NCI-H69 (cell line): ENCODE measurements at places on chromosomes 7 and 10.

GRCh38 chr10:116055252-116055916, 217.6 kb downstream of the GFRA1 start:
- no peak for DNase-seq

DNA sequence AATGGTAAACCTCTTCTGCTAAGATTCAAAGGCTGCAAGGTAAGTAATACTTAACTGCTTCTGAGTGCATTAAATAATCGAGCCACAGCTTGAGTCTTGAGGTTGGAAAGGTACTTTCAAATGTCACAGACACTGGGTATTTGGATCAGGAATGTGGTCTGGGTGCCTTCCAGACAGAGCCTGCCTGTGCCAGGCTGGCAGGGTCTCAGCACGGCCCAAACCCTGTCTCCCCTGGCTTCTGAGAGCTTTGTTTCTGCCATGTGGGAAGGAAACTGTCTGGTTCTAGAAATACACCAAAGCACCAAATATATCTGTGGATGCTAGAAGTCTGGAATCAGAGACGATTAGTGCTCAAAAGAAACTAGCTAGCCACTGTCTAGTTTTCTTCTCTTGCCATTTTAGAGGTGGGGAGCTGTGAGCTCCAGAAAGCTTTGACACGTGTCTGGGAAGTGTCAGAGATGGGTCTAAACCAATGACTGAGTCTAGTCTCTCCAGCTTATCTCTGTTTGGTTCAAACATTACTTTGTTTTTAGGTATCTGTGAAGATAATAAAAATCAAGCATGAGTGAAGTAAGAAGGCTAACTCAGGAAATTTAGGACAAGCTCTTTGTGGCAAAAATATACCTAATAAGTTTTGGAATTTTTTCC, 162.8 kb downstream of the CYP26A1 start:
- DNase-seq, result no peak

DNA sequence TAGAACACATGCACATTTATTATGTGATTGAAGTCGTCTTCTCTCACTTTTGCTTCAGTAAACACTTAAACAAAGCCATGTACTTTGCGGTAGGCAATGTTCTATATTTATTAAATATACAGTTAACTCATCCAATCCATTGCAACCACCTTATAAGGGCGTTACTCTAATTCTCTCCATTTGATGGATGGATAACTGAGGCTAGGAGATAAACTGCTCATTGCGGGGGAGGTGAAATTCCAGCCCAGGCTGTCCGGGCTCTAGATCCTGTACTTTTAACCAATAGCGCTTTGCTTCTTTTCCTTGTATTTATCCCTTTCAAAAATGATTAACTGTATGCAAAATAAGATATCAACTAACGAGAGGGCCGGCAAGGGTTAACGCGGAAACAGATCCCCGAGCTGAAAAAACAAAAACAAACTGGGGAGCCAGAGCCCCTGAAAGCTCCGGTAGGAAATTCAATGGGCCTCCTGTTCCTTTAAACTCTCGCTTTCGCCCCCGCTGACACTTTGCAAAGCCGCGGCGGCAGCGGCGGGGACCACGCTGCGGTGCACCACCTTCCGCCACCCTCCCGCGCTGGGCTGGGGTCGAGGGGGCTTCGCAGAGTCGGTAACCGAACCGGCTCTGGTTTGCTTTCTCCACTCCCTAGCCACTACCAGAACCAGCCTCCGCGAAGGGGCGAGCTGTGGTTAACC, 1.0 kb upstream of the PLXDC2 start:
- DNase-seq, result peak; percentile 8

GRCh38 chr7:20244334-20245120, 27.3 kb upstream of the MACC1 start:
- no peak for DNase-seq

DNA sequence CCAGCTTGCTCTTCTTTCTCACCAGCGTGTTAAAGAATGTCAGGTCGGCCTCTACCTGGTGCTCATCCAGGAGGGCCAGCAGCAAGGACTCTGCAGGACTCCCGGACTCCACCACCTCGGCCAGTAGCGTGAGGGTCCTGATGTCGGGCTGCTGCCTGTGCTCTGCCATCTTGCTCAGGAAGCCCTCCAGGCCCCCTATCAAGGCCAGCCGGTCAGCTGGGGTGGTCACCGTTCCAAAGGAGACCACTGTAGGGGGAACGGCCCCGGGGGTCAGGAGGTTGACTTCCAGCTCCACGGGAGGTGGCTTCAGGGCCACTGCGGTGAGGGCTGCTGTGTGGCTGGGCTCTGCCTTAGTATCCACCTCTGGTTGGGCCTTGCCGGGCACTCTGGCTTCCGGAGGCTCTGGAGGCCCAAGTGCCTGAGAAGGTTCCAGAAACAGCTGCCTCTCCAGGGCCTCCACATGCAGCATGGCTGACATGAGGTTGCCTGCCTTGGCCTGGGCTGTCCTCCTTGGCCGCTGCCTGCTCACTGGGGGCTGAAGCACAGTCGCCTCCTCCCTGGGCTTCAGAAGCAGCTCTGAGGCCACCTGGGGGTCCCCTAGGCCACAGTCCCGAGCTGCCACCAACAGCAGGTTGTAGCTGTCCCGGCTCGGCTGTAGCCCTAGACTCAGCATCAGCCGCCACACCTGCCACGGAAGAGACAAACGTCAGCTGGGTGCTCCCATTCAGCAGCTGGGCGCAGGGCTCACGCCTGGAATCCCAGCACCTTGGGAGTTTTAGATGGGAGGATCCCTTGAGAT, 13.5 kb downstream of the PTCD1 start:
- DNase-seq, result no peak

GRCh38 chr7:6350433-6351058, 78.1 kb upstream of the CYTH3 start:
- no peak for DNase-seq

- DNase-seq, result peak; percentile 70
These were observed 339.0 kb downstream of the RNLS start for GRCh38 chr10:88243836-88244730.

DNA sequence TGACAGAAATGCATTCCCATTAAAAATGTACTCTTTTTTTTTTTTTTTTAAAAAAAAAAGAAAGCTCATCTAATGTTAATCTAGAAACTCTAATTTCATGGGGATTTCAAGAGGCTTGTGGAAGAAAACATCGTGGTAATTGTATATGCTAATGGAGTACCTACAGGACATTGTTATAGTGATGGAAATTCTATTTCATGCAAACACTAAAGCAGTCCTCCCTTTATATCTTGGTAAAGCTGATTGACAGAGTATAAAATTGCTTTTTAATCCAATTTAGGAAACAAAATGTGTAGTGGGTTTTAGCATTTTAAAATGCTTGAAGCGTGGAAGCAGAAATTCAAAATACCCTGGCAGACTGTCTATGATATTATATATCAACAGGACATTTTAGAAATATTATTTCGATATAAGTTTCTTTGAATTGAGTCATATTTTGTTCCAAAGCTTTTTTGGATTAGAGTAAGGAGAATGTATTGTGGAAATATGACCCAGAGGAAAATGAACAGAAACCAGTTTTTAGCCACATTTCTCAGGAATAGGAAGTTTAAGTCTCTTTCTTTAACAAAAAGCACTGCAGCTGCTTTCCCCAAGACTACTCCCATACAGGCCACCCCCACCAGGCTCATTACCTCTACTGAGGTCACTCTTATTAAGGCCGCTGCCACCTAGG, 121.9 kb downstream of the WNT2 start:
- DNase-seq, result no peak

GRCh38 chr10:101121654-101122031, 9.5 kb upstream of the TLX1 start:
- DNase-seq, result no peak

GRCh38 chr7:44320141-44320540, 5.3 kb downstream of the CAMK2B start:
- no peak for DNase-seq

DNA sequence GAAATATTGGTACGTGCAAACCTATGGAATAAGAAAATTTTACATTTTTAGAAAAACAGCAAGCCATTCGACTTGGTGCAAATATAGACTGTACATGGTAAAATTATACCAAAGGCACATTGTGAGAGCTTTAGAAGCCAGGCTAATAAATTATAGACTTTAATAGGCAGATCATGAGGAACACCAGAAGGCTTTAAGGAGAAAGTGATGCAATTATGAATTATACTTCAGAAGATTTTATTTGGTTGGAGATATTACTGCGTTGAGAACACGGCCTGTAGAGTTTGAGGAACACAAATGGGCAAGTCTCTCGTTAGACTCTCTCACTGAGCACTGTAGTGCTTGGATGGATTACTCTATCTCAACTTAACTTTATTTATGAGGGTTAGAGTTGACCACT, 141.7 kb downstream of the MACC1 start:
- no peak for DNase-seq

DNA sequence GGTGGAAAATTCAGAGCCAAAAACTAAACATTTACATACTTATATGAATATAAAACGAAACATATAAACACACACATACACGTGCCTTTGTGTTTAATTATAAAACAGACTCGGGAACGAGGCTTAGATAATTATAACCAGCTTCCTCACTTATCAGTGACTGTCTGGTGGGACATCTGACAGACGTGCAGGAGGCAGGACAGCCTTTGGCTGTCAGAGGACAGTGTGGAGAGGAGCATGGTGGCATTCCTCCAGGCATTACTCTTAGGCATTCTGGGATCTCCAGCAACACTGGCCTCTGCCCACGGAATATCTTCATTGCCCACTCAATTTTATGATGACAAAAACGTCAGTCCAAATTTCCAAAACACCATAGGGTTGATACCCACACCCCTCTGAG, 262.2 kb upstream of the NFE2L3 start:
- no peak for DNase-seq

- peak; percentile 64 for DNase-seq
These were observed 40.5 kb downstream of the PRSS2 start for GRCh38 chr7:142811154-142811737.

DNA sequence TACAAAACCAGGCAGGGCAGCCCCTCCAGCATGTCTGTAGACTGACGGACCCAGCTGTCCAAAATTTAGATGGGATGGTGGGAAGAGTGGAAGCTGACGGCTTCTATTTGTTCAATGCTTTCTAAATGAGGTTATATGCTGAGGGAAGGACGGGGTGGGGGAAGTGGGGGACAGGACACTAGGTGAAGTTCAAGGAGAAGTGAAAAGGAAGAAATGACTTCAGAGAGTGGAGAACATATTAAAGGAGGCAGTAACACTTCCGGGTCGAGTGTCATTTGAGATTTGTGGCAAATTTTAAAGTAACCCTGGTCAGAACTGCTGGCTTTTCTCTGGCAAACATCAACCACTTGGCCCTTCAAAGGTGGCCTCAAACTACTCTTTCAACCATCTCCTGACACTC, 9.4 kb downstream of the PIP4K2A start:
- no peak for DNase-seq

GRCh38 chr10:58756130-58756719, 243.6 kb downstream of the BICC1 start:
- DNase-seq, result no peak

DNA sequence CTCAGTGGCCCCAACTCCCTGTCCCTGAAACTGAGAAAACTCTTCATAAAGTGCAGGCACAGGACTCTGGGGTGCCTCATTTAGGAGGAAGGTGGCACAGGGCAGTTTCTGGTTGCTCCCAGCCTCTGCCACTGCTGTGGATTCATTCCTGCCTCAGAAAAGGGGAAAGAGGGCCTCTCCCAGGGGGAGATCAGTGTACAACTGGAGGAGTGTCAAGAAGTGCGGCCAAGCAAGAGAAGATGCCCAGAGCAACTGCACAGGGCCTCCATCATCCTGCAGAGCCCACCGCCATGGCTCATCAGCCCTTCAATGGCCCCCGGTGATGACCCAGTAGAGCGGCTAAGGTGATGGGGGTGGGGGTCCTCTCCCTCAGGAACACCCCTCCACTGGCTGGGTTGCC, 150.3 kb downstream of the PLXNA4 start:
- no peak for DNase-seq

DNA sequence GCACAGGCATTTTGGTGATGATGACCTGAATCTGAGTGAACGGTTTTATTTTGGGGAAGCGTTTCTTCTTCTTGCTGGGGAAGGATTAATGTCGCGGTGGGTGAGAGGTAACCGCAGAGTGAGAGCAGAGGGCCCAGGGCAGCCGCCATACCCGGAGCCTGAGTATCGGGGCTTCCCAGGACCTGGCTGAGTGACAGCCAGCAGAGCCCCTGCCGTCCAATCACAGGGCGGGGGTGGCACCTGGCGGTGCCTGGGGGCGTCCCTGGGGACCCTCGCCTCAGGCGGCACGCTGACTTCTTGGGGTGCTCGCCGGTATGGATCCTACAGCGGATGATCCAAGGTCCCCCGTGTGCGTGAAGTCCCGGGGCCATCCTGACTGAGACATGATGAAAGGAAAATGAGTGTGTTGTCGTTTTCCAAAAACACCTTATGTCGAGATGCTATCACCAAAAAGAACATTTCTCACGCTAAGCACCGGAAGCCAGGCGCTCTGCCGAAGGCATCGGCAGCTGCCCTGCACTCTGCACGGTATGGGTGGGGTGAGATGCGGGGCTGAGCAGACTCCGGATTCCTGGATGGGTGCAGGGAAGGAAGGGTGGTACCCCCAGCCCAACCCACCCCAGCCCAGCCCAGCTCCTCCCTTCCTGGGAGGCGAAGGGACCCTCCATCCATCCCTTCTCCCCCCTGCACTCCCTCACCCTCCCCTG, 227.9 kb upstream of the SHH start:
- DNase-seq, result no peak

DNA sequence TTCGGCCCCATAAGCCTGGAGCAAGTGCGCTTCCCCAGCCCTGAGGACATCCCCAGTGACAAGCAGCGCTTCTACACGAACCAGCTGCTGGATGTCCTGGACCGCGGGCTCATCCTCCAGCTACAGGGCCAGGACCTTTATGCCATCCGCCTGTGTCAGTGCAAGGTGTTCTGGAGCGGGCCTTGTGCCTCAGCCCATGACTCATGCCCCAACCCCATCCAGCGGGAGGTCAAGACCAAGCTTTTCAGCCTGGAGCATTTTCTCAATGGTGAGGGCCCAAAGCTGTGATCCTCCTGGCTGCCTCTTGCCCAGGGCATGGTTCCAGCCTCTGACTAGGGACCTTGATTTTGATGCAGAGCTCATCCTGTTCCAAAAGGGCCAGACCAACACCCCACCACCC, 10.1 kb downstream of the IRF5 start:
- DNase-seq, result no peak

- no peak for DNase-seq
These were observed 26.0 kb downstream of the PRSS2 start for GRCh38 chr7:142796501-142797390.

- DNase-seq, result no peak
These were observed 4.6 kb downstream of the FOXL3 start for GRCh38 chr7:294440-295154.
